ENCODE measurements at places on chromosomes 5 and 9. TPM values are rescaled to one million over a fixed set of nuclear protein-coding genes. Genes with fewer than 3 reads are reported as not detected.
A peak's percentile ranks its signal among the peaks of the same experiment; 100 is the strongest.

The ZNF454 gene
- not detected for total RNA-seq

The ANGPTL2 gene
- total RNA-seq, result not detected

The TDRD7 gene
- total RNA-seq, result 16.3 TPM

The PCDHGB3 gene
- total RNA-seq, result 0.68 TPM

The NDUFB6 gene
- 12.6 TPM for total RNA-seq

The GRIN3A gene
- total RNA-seq, result not detected

- DNase-seq, result no peak
Observed at GRCh38 chr9:33950371-33950770, 98.3 kb downstream of the UBAP2 start.

GRCh38 chr9:12980085-12980851 is 205.4 kb downstream of the LURAP1L start:
- no peak for DNase-seq

- no peak for DNase-seq
Observed at GRCh38 chr5:83209963-83210362, 132.6 kb downstream of the XRCC4 start.

- DNase-seq, result no peak
Observed at GRCh38 chr9:89939626-89940292, 334.9 kb downstream of the GADD45G start.

DNA sequence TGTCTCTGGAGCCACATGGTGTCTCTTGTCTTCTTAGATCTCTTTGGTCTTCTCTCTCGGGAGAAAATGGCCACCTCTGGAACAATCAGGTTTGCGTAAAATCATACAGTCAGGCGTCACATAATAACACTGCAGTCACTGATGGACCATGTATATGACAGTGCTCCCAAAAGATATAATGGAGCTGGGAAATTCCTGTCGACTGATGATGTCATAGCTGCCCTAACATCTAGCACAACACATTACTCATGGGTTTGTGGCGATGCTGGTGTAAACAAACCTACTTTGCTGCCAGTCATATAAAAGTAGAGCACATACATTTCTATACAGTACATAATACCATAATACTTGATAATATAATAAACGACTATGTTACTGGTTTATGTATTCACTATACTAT is 30.1 kb upstream of the RAI14 start:
- no peak for DNase-seq

DNA sequence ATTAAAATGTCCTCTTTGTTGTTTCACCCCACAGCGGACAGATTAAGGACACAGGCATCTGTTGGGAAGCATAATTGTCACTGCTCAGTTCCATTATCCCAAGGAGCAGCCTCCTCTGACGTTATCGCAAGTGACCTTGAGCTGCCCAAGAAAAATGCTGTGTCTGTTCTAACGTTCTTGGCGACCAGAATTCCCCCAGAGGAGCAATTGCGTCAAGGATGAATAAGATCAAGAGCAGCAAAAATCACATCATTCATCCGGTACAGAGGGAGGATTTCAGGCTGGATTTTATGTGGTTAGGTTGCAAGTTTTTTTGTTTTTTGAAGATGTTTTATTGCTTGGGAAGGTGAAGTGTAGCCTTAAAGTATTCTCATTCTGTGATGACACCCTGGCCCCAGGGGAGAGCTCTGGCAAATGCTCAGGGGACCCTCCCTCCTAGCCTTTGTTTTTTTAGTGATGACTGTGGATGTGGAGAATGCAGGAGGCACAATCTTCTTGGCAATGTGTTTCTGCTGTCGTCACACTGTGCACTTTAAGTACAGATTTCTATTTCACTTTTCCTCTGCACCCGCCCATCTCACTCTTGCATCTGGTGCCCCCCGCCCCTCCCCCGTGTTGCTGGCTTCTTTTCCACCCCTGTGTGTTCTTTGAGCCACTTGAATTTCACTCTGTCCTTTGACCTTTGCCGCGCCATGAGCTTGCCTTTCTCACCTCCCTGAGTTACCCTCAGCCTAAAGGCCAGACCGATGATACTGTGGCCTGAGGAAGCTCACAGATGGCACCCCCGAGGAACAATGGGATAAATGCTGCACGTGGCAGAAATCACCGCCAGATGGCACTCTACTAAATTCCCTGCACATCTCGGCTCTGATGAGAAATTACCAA is 308.5 kb downstream of the RAB3C start:
- DNase-seq, result peak; percentile 80

GRCh38 chr5:1359713-1360112 is 14.8 kb upstream of the CLPTM1L start:
- no peak for DNase-seq

GRCh38 chr5:122611406-122611805 is 163.5 kb upstream of the SNX2 start:
- DNase-seq, result no peak

GRCh38 chr5:144712090-144712489 is 541.4 kb downstream of the KCTD16 start:
- no peak for DNase-seq

GRCh38 chr9:87034841-87035240 is 87.5 kb upstream of the GAS1 start:
- no peak for DNase-seq

GRCh38 chr9:1098551-1098950 is 48.4 kb downstream of the DMRT2 start:
- no peak for DNase-seq

DNA sequence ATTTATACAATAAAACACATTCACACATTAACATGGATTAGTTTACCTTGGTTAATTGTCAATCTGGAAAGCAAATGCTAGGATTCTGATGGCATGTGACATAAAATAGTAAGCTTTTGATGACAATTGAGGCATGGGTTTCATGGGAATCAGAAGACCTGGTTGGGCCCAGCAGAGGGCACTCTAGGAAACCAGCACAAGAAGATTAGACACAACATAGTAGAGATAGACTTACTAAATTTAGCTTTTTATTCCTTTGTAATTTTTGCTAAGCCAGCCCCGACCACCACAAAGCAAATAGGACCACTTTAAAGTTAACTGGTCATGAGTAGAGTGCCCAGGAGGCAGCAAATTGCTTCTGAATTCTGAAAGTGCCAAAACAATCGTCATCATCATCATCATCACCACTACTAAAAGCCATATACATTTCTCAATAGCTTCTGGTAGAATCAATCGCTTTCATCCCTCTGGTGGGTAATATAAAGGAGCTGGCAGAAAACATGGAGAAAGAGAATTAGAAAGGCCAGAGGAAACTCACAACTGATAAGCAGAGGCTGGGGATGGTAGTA is 163.2 kb downstream of the ARRDC3 start:
- DNase-seq, result peak; percentile 57
